ENCODE measurements at places on chromosomes 12 and 14.

- no peak for DNase-seq
Measured at GRCh38 chr12:99110868-99111267, 465.8 kb downstream of the APAF1 start.

DNA sequence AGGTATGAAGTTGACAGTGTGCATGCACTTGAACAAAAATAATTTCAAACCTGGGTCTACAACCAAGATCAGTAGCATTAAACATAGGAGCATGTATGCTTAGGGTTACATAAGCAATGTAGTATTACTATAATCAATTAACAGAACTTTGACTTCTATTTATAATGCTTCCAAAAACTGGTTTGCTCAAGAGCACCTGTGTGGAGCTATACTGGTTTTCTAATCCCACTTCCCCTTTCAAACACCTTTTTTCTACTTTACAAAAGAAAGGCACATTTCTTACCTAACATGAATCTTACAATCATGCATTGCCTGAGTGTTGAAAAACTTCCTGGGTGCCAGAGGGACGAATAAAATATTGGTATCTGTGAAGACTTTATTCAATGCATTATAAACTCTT, 72.7 kb downstream of the EFCAB11 start:
- DNase-seq: no peak

DNA sequence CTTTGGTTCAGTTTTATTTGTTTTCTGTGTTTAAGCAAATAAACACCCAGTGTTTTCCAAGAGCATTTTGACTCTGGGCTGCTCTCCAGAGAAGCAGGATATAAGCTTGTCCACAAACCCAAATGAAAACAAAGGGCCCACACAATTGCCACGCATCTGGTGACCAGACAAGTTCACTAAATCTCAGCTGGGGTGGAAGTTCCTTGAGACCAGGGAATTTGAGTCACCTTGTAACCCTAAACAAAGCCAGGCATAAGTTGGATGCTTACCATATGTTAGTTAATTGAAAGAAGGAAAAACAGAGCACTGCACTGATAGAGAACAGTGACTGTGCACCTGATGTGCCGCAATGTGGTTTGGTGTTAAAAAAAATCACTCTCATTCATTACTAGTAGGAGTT, 1.6 kb upstream of the TXNRD1 start:
- no peak for DNase-seq

DNA sequence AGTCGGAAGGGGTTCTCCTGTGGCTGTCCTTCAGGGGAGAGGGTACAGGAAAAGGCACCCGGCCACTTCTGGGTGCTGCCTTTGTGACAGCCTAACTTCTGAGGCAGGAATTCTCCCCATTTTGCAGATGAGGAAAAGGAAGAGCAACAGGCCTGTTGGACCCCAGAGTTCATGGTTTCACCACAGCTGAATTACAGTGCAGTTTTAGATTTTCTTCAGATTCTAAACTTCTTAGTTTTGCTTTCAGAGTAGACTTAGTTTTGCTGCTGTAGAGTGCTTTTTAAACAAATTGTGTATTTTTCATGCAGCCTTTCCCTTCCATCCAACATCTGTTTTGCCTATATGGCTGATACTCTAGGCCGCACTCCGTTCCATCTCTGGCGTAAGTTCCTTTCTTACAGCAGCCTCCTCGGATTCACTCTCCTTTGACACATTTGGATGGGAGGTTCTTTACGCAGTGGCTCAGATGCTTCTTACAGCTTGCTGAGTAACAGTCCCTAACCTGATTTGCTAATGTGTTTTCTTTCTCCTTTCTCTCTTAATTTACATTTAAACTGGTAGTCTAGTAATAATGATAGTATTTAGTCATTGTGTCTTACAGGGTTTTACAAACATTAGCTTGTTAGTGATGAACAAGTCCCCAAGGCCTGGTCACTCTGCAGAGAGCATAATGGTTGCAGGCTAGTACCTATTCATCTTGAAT, 7.8 kb downstream of the TRAF3 start:
- DNase-seq: no peak

DNA sequence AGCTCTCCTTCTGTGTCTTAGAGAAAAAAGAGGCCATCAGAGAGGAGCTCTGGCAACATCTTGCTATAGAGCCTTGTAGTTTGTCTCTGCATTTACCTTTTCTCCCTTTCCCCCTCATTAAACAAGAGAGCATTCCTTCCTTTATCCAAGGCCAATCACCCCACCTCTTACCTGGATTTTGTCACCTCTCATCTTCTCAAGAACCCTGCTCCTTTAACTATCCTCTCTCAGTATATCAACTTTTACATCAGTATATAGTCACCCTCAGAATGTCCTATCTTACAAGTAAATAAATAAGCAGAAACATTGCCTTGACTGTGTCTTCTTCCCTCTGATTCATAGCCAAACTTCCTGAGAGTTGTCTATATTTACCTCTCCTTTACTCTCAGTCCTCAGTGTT, 105.0 kb upstream of the SLC38A2 start:
- no peak for DNase-seq

DNA sequence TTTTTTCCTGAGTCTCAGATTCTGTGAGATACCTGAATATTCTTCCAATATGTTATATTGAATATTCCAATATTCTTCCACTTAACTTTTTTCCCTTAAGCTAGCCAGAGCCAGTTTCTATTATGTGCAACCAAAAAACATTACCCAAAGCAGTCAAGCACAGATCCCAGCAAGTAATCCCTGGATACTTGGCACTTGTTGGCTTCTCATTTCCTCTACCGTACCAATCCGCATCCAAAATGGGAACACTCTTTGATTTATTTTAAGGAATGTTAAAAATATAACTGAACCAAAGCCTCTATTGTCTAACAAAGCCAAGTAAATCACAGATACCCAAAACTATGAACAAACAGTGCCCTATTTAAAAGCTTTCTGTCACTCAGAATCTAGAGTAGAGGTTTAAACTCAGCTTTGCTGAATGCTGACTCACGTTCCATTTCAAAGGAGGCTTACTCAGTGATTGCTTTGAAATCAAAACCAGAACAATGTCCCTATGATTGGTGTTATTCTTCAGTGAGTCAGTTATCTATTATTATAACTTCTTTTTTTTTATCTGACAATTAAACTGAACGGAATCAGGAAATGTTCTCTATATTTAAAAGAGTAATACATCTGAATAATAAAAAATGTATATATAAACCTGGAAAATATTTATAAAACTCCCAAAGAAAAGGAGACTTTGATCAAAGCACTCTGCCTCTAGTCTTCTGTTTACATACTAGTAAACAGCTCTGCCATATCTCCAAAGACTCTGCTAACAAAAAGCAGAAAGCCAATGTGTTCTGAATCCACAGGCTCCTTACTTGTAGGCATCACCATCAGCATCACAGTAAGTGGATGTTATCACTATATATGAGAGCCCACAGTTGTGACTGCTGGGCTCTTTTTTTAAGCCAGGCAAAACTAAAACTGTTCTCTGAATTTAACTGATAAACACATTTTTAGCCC, 360.8 kb downstream of the CCDC91 start:
- no peak for DNase-seq

- no peak for DNase-seq
Measured at GRCh38 chr12:103475073-103475472, 20.7 kb downstream of the C12orf42 start.

DNA sequence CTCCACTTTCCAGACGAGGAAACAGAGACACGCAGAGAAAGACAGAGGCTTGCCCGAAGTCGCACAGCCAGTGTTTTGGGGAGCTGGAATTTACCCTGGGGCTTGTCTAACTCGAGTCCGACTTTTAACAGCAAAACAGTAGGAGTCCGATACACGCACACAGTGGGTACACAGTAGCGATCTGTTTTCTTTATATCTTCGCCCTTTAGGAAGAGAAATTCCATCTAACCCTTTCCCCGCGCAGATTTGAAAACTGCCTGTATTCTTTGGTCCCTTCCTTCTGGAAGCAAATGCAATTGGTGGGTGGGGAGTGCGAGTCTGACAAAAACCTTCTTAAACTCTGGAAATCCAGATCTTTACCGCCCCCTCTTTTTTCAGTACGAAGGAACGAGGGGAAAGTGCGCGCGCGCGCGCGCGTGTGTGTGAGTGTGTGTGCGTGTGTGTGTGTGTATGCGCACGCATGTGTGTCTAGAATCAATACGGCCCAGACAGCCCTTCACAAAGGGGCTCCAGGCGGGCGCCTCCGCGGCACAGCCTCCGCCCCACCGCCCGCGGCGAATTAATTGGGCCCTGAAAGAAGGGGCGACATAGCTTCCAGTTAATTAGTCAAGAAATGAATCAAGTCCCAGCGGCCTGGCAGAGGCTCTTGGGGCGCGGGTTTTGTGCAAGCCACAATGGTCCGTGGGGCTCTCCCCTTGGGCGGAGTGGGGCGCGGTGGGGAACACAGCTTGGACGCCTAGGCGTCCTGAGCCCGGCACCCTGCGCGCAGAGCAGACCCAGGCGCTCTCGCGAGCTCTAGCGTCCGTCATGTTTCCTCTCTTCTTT, 14.0 kb upstream of the TBX3 start:
- DNase-seq: no peak

DNA sequence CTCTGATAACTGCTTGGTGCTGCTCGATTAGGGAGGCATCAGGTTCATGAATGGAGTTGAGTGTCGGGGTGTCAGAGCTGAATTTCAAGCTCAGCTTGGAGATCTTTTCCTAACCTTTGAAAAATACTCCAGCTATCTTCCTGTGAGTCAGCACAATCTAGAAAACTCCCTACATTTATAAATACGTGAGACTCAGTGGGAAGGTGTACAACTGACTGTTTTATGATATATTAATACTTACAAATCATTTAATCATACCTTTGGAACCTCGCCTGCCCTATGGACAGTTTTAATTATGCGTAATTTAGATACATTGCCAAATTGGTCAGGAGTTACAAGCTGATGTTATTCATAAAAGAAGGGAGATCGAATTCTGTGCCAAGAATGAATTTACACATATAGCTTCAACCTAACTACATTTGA, 961 bp downstream of the CMAS start:
- DNase-seq: no peak
